ENCODE measurements at places on chromosomes 3 and 15. TPM values are rescaled to one million over a fixed set of nuclear protein-coding genes. Genes with fewer than 3 reads are reported as not detected.

The RPL35A gene
- 415 TPM for total RNA-seq

The LMAN1L gene
- total RNA-seq, result 88.7 TPM

GRCh38 chr3:18369551-18370185 lies 55.5 kb downstream of the SATB1 start:
- DNase-seq, result no peak

GRCh38 chr15:58224068-58224467 lies 85.9 kb downstream of the AQP9 start:
- no peak for DNase-seq

- DNase-seq, result no peak
Observed at GRCh38 chr15:63820210-63820609, 13.5 kb downstream of the HERC1 start.

- DNase-seq, result no peak
Observed at GRCh38 chr3:120353463-120353862, 4.3 kb upstream of the LRRC58 start.

DNA sequence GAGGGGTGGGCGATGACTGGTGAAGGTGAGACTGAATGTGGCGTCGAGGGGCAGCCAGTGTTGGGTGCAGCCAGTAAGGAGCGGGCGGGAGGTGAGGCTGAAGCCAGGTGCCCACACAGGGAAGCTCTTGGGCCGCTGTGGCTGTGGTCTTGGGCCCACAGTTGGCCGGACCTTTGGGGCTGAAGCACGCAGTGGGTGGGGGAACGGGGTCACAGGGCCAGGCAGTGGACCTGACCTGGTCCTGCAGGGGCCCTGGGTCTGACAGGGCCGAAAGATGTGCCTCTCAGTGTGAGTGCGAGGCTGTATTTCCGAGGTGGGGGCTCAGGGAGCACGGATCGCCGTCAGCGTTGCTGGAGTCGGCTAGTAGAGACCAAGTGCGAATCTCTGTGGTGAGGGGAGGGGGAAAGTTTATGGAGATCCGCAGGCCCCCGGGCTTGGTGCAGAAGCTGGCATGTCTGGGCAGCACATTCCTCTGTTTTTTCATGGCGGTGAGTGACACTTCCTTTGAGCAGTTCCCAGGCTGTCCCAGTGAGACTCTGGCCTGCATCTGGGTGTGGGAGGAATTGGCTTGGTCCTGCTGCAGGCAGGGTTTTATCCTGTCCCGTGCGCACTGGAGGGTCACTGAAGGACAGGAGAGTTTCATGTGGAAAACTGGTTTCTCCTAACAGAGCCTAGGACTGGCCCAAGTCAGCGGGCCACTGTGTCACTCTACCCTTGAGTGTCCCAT lies 100.8 kb downstream of the TMEM266 start:
- no peak for DNase-seq

GRCh38 chr3:87867001-87867400 lies 191.8 kb downstream of the CGGBP1 start:
- no peak for DNase-seq

Data from right atrium auricular region (tissue), 2 donors.